Activated naive CD8-positive, alpha-beta T cell treated with anti-CD3 and anti-CD28 coated beads, Interleukin-2, amount 50 U/mL, for 24 hours (primary cell): ENCODE measurements at places on chromosomes 12 and 14.

DNA sequence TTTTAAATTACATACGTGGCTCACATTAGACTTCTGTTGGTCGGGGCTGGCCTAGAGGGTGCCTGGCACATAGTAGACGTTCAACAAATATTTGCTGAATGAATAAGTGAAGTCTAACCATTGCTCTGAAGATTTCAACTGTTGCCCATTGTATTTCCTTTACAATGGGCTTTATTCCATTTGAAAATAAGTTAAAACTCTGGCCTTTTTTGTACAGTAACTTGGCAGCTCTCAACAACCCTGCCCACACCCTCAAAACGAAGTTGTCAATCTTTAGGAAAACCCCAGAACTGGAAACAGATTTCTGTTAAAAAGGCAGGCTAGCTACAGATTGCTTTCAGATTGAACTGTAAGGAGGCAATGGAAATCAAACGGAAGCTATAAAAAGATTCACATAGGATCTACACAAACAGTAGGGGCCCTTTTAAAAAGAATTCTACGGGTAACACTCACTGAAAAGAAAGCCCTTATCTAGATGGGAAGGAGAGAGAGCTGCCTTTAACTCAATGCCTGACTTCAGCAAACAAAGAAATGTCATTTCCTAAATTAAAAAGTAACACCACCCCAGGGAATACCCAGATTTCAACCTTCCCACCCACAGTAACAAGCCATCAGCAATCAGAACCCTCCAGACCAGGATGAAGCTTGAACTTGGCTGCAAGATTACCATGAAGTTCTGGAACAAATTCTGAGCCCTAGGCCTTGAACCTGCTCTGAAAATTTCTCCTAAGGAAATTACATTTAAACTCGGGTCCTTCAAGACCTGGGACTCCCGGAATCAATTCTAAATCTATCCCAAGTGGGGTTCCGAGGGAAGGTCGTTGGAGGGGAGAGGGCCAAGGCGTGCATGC is 1.4 kb downstream of the WSB2 start:
- DNase-seq, result no peak
- no peaks in the 10 kb centered on the region for H3K27me3 ChIP-seq
- peaks cover 52% of the 10 kb centered on the region for H3K4me1 ChIP-seq
- H3K27ac ChIP-seq, result peak overlapping the region; percentile 92

GRCh38 chr14:91221270-91221669 is 23.2 kb downstream of the GPR68 start:
- H3K27ac ChIP-seq, result no peak overlapping the region
- no peak overlapping the region for H3K4me3 ChIP-seq
- peaks cover 61% of the 10 kb centered on the region for H3K4me1 ChIP-seq
- no peaks in the 10 kb centered on the region for H3K27me3 ChIP-seq

- H3K27me3 ChIP-seq, result no peaks in the 10 kb centered on the region
- DNase-seq, result no peak
- H3K27ac ChIP-seq, result no peak overlapping the region
- H3K4me3 ChIP-seq, result no peak overlapping the region
- H3K36me3 ChIP-seq, result peaks cover 4% of the 10 kb centered on the region
- H3K4me1 ChIP-seq, result no peaks in the 10 kb centered on the region
Measured at GRCh38 chr12:19546027-19546426, 106.7 kb downstream of the AEBP2 start.

- H3K27me3 ChIP-seq, result peaks cover 4% of the 10 kb centered on the region
- H3K4me3 ChIP-seq, result no peak overlapping the region
- no peaks in the 10 kb centered on the region for H3K36me3 ChIP-seq
- H3K4me1 ChIP-seq, result peaks cover 3% of the 10 kb centered on the region
- H3K27ac ChIP-seq, result no peak overlapping the region
- DNase-seq, result no peak
Measured at GRCh38 chr12:52419656-52420055, 13.5 kb upstream of the KRT82 start.

DNA sequence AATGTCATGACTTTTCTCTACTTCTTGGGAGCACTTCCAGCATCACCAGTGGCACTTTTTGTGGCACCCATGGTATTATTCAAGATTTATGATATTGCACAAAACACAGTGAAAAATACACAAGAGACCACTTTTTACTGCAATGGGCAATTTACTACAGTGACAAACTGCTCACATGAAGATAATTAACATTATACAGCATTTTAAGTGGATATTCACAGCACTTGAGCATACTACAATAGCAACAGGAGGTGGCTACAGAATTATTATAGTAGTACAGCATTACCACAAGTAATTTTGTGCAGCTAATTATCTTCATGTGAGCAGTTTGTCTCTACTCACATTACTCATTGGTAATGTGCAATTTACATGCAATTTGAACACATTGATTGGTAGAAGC is 18.3 kb downstream of the IL26 start:
- H3K27ac ChIP-seq, result no peak overlapping the region
- H3K4me1 ChIP-seq, result peaks cover 28% of the 10 kb centered on the region
- H3K4me3 ChIP-seq, result no peak overlapping the region
- H3K27me3 ChIP-seq, result peaks cover 8% of the 10 kb centered on the region
- no peak for DNase-seq
- H3K36me3 ChIP-seq, result no peaks in the 10 kb centered on the region
